ENCODE measurements at places on chromosomes 16 and 17.

GRCh38 chr17:45366049-45366448 is 49.2 kb upstream of the MAP3K14 start:
- no peak for DNase-seq

- no peak for DNase-seq
Measured at GRCh38 chr16:65336160-65336559, 214.3 kb upstream of the CDH11 start.

GRCh38 chr16:4011225-4011939 is 104.9 kb downstream of the ADCY9 start:
- DNase-seq = no peak

GRCh38 chr16:31532896-31533295 is 5.2 kb downstream of the AHSP start:
- no peak for DNase-seq

- no peak for DNase-seq
Measured at GRCh38 chr17:43129671-43130010, 4.5 kb upstream of the BRCA1 start.

GRCh38 chr16:81693041-81693743 is 85.9 kb upstream of the PLCG2 start:
- DNase-seq = no peak

DNA sequence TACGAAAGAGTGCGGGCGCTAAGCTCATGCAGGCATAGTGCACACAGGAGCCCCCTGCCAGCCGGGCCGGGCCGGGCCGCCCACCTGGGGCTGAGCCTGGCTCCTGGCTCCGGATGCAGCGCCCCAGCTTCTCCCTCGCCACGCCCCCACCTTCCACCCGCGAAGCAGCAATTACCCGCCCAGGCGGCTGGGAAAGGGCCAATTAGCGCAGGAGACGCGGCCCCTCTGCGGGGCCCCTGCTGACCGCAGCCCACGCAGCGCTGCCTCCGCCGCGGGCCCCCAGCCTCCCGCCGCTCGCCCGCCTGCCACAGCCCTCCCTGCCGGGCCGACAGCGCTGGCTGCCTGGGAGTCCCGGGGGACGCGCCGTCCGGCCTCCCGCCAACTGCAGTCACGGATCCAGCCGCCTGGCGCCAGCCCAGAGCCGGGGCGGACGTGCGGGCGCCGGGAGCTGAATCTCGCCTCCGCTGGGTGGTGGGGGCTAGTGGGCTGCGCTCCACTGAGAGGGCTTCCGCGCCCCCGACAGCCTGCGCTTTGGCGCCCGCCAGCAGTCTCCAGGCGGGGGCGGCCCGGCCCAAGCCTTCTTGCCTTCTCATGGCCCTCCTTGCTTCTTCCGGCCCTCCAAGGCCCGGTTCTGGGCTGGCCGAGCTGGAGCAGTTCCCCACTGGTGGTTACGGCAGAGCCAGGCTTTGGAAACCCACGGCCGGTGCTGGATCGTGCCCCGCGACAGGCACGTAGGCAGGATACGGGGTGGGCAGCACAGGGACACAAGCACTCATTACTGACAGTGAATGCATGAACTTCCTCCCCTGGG is 14.9 kb upstream of the CBFB start:
- DNase-seq = no peak

GRCh38 chr17:57604771-57605674 is 140.1 kb downstream of the CCDC182 start:
- DNase-seq = no peak

DNA sequence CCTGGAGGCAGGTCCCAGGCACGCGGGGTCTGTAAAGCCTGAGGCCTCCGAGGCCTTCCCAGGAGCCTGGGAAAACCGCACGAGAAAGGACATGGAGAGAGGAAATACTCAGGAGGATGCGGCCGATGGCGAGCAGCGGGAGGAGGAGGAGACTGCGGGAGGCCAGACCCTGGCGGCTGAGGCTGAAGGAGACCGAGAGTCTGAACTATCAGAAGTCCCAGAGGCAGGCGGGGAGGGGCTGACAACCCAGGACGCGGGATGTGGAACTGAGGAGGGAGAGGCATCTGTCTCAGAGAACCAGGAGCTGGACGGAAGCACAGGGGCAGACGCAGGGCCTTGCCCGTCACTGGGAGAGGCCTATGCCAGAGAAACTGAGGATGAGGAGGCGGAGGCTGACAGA is 2.4 kb downstream of the APOBR start:
- DNase-seq = no peak

GRCh38 chr16:19001788-19002187 is 18.1 kb downstream of the TMC7 start:
- DNase-seq = no peak

DNA sequence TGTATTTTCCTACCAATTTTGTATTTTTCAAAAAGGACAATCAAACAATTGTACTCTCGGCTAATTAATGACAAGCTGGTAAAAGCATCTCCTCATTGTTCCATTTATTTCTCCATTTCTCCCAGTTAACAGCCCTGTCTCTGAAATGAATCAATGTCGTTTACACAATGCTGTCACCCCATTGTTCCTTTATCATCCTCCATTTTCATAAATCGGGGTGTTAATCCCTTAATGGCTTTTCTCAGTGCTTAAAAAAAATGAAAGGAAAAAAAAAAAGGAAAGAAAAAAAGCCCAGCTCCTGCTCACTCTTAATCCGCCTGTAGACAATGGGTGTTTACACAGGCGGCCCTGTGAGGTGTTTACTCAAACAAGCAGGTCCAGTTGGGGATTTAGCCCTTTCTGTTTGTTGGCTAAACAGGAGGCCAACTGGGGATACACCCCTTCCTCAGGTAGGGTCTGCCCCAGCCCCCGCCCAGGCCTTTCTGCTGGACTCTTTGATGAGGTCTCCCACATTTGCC is 86.8 kb upstream of the SALL1 start:
- no peak for DNase-seq

DNA sequence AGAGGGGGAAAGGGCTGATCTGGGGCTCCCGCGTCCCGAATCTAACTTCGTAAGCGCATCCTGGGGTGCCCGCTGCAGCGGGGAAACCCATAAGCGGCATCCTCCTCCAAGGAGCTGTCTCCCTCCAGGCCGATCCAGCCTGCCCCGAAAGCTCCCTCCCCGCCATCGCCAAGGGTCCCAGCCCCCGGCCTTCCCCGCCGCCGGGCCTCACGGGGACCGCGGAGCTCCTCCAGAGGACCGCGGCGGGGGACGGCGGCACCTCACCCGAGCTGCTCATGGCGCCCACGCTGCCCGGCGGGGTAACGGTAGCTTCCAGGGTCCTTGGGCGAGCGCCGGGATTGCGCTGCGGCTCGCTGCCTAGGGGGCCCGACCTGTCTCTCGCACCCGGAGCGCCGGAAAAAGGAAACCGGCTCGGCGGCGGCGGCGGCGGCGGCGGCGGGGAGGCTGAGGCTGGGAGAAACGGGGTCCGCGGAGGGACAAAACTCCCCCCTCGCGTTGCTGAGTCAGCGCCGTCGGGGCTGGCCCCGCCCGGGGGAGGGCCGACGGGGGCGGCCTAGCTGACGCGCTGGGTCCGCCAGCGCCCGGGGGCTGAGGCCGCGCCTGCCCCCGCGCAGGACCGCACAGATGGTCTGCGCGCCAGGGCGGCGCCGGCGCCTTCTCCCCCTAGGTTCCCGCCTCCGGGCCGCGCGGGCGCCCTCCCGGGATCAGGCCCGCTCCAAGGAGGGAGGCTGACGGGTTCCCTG is at the start of gene BLMH:
Gene BLMH (minus strand): TSS at position 402 of the 743 bp plus-strand sequence. CDS start 125 bp downstream, at position 277.
- DNase-seq = peak; percentile 71

DNA sequence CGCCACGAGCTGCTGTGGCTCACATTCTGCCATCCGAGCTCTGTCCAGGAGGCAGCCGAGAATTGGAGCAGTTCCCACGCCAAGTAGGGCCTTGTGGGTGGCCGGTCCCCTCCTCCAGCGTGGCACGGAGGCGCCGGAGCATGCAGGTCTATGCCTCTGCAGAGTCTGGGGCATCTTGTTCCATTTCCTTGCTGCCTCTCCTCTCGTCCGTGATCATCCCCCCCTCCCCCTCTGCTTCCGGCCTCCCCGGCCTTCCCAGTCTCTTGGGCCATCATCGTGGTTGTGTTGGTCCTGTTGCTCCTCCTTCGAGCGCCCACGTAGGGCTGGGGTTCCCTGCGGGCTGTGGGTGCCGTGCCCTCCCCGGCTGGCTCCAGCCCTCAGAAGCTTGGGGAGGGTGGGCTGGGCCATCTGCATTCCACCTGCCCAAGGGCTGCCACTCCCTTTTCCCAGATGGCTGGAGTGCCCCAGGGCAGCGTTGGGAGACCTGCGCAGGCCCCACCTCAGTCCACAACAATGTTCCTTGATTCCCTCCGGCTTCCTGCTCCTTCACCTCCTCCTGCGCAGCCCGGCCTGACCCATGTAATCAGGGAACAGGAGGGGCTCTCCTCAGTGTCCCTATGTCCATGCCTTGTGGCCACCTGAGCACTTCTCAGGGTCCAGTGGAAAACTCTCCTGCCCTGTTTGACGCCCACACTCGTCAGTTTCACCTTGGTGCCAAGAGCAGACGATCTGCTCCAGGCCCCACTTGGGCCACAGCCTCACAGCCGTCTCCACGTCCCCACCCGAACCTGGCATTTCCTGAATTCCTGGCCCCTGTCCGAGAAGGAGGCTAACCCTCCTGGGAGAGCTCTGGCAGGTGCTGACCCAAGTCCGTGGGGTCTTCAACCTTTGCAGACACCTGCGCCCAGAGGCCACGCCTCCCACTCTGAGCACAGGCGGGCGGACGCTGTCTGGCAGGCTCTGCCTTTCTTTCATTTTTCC is 37.1 kb downstream of the BAIAP2 start:
- DNase-seq = no peak

- DNase-seq = peak; percentile 43
Measured at GRCh38 chr16:3007059-3007956, 5.4 kb upstream of the CLDN9 start.

DNA sequence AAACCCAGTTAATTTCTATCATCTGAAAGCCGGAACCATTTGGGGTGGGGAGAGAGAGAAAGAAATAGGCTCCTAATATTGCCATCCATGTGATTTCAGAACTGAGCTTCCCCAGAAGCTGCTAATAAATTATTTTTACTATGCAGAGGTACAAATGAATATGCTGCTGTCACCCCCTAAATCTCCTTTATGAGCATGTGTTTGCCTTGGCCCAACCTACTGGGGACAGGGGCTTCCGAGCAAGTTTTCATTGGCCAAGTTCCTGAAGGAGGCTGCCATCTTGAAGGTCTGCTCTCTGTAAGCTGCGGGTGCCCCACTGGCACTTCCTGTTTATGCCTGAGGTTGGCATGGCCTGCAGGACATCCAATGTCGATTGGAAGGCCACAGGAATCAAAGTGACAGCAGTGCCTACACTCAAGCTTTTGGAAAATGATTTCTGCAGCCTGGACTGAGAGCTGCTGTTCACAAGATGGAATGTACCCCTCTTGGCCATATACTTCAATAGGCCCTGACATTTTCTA is 194.7 kb downstream of the XYLT1 start:
- DNase-seq = no peak

DNA sequence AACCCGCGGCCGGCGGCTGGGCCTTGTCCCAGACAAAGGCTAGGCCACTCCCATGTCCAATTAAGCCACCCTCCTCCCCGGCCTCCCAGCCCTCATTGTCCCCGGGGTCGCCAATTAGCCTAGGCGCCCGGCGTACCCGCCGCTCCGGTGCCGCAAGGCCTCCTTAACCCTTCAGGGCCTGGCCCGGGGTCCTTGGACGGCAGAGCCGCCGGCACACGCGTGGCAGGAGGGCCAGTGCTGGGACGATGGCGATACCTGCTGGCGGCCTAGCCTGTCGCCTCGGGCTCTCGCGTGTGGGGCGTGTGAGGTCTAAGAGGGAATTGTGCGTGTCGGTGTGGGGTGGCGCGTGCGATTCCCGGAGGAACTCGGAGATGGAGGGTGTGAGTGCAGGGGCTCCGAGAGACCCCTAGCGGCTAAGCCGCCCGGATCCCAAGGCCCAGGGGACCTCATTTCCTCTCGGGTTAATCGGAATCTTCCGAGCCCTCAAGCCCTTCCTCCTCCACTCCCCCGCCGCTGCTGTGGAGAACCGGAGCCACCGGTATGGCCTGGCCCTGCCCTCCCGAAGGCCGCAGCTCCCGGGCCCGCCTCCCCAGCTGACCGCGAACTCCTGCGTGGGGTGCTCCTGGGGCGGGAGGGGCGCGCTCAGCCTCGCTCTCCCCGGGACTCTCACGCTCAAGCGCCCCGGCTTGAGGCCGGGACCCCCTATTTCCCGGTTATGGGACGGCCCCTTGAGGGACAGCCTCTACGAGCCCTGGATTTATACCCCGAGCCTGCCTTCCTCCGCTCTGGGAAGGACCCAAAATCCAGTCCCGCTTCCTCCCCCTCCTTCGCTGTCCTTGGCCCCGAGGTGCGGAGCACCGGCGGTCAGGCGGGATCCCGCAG is 11.9 kb downstream of the TBX2 start:
- DNase-seq = no peak

DNA sequence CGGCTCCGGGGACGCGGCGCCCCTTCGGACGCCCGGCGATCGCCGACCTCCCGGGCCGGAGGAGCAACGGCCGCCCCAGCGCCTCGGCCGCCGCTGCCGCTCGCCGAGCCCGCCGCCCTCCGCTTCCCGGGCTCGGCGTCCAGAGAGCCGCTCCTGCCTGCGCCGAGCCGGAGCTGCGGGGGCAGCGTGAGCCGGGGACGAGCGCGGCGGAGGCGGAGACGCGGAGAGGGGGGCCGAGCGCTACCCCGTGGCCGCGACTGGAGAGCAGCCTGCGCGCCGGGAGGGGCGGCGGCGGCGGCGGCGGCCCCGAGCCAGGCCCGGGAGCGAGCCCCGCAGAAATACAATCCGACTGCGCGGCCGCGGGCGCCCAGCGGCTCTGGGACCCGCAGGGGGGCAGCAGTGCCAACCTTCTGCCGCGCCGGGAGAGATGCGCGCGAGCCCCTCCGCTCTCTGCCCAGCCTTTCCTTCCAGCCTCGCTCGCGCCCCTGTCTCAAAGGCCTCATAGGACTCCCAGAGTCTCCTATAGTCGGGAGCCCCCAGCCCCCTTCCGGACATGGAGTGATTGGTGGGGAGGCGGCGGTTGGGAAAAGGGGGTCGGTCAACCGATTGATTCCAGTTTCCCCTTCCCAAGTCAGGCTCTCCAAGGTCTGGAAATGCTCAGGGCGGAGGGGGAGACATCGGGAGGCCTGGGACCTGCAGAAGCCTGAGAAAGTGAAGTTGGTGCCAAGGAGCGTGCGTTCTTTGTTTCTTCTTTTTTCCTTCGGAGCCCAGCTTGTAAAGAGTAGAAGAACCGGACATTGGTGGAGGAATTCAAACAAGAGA is 1.0 kb upstream of the SDK2 start:
- DNase-seq = peak; percentile 32

DNA sequence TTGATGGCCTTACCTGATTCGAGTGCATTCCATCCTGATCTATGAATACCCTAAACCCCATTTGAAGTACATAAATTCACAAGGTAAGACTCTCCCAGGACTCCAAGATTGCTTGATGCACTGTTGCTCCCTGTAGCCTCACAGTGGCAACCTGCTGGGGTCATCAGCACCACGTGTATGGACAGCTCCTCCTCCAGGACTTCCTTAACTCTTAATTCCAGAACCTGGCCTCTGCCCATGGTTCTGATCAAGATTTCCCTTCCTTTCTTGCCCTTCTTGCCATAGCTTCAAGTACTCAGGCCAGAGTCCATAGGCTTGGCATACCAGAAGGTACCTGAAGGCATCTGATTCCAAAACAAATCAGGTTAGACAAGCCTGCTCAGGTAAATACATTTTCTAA is 34.0 kb upstream of the NLK start:
- DNase-seq = peak; percentile 13
